Suprapubic skin (tissue), 4 donors: ENCODE measurements at places on chromosomes 3 and 15. TPM values are rescaled to one million over a fixed set of nuclear protein-coding genes. Genes with fewer than 3 reads are reported as not detected.

FAM227B gene
- total RNA-seq = 4.1 TPM

FBXL22 gene
- total RNA-seq = 1.5 TPM

SPSB4 gene
- 0.51 TPM for total RNA-seq

MKRN2 gene
- 23.9 TPM for total RNA-seq

ACKR2 gene
- 2.4 TPM for total RNA-seq

LRRC31 gene
- total RNA-seq = not detected

ROPN1B gene
- 27.6 TPM for total RNA-seq

RASGRF1 gene
- 0.80 TPM for total RNA-seq

GPR156 gene
- total RNA-seq = 0.30 TPM
